ENCODE measurements at places on chromosomes 12 and 14.

DNA sequence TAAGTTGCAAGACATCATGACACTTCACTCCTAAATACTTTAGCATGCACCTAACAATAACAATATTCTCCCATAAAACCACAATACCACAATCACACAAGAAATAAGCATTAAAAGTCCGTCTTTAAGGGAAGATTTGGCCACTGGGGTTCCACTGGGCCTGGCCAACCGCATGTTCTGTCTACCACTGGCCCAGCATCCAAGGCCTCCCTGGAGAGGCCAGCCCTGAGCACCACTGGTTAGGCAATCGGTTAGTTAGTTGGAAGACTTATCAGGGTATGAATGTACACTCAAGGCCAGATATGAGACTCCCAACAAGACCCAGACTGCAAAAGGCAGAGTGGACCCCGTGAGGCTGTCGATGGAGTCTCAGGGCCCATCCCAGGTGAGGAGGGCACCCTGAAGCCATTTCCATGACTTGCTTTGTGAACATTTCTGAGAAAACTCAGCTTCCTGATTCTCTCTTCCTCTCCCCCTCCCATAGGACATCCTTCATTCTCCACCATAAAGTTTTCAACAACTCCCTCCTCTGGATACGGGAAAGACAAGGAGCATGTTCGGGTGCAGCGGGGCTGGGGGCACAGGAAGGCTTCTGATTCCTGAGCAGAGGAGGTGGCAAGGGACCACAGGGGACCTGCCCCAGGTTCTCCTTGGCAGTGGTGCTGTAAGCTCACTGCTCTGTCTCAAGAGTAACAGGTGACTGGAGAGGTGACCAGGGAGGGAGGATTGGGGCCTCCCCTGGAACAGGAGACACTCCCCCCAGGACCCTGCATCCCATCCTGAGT lies 5.9 kb downstream of the PXN start:
- no peak for DNase-seq

- no peak for DNase-seq
These were observed 212.2 kb downstream of the KIF26A start for GRCh38 chr14:104350463-104351185.

- no peak for DNase-seq
These were observed 158.6 kb downstream of the DICER1 start for GRCh38 chr14:94998685-94999084.

DNA sequence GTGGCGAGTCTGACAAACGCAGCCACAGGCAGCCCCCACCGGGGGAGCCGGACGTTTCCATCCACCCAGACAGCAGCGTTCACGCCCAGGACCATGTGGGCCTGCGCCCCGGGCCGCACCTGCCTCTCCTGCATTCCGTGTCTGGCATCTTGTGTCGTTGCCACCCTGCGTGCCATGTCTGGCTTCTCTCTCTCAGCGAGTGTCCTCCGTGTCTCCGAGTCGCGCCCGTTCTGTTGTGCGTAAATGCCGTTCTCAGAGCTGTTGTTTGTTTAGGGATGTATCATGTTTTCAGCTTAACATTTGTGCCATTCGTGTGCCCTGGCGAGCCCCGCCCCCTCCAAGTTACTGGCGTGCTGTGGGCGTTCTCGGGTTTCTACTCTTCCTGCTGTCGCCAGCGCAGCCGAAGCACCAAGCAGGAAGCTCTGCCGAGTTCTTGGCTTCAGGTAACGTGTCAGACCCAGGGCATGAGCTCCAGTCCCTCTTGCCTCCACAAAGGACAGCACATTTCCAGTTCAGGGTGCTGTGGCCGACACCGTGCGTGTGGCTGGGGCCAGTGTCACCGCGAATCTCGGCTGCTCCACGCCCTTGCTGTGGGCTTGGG lies 34.6 kb downstream of the NOC4L start:
- DNase-seq, result no peak

DNA sequence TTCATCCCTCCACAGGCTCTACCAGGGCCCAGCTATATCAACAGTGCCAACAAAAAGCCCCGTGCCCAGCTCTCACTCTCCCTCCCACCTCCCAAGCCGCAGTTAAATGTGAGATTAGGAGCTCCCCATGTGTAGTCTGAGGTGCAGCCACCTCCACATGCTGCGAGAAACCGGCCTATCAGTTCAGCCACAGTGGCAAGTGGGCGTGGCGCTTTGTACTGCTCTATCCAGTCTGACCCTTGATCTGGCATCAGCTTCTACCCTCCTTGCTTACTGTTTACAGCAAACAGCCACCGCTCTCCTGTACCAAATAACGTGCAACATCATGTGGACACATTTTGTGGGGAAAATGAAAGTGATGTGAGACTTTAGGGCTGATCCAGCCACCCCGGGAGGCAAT lies 1.7 kb downstream of the PLEK2 start:
- DNase-seq, result no peak

GRCh38 chr14:66284346-66284745 lies 201.8 kb upstream of the CCDC196 start:
- DNase-seq, result no peak

- no peak for DNase-seq
These were observed 25.7 kb upstream of the PLD4 start for GRCh38 chr14:104898870-104899510.

DNA sequence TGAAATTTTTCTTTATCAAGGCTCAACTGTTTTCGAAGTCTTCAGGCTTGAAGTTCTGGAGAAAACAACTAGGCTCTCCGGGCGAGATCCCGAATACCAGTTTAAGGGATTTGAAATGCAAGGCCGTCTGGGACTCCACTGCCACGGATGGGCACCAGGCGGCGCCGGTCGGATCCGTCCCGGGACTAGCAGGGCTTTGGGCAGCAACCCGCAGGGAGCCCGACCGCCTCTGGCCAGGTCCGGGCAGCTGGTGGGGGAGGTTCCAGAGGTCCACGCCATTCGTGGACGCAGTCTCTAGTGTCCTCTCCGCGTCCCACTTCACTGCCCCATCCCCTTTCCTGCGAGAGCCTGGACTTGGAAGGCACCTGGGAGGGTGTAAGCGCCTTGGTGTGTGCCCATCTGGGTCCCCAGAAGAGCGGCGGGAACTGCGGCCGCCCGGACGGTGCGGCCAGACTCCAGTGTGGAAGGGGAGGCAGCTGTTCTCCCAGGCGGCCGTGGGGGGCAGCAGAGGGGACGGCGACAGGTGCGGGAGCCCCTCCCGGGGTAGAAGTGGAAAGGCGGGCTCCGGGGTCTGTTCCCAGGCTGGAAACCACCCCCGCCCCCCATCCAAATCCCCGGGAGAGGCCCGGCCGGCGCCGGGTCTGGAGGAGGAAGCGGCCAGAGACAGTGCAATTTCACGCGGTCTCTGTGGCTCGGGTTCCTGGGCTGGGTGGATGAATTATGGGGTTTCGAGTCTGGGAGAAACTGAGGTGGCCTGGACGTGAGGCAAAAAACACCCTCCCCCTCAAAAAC lies 838 bp upstream of the ERBB3 start:
- peak; percentile 65 for DNase-seq

GRCh38 chr12:96155781-96156180 lies 38.4 kb upstream of the ELK3 start:
- no peak for DNase-seq

GRCh38 chr14:72685456-72685855 lies 208.4 kb downstream of the DPF3 start:
- DNase-seq, result no peak

DNA sequence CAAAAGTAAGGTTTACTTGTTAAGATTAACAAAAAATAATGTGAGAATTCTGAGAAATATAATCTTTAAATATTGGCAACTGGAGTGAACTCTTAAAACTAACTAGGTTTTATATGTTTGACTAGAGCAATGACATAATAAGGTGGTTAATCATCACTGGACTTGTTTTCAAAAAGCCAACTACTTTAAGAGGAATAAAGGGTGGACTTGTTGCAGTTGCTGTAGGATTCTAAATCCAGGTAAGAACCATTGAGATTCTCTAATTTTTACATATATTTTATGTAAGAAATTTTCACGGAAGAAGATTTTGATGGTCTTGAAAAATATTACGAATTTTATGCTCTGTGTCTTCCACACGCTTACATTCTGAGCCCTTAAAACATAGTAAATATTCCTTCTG lies at the start of gene SLCO1B1:
SLCO1B1 (plus strand) TSS at position 197 of the 400 bp plus-strand sequence. CDS start 10,381 bp downstream, outside the sequence.
- no peak for DNase-seq

GRCh38 chr12:6292606-6293005 lies 17.9 kb upstream of the PLEKHG6 start:
- no peak for DNase-seq

DNA sequence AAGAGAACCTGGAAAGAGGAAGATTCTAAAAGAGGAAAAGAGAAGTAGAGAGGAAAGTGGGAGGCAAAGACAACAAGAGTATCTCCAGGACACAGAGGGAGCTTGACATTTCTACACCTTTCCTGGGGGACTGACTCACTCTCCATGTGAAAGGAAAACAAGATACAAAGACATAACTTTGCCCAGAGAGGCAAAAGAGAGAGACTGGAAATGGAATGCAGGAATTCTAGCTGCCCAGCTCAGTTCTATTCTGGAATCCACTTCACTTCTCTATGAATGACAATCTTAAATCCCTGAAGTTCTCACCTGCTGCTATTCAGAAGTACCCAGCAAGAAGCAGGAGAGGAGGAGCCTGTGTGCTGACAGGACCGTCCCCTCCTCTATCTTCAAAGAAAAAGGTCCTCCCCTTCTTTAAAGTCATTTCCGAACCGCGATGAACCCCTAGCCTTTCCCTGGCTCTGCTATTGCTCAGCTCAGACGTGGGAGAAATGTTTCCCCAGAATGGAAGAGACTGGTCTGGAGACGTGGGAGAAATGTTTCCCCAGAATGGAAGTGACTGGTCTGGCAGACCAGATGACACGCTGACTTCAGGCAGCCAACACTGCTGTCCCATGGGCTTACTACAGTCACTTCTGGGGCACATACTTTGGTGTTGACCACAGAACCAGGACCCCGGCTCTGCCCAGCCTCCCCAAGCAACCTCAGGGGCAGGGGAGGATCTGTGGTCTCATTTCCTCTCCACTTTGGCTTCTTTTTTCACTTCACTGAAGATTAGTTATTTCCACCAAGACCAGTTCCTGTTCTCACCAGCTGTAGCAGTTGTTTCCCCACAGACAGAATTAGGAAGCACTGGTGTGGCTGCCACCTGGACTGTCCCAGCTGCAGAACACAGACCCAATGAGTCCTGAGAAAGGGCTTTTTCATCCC lies 8.3 kb downstream of the FMNL3 start:
- DNase-seq, result peak; percentile 16

Data from CD8-positive, alpha-beta T cell (primary cell).